Stimulated activated CD8-positive, alpha-beta memory T cell treated with anti-CD3 and anti-CD28 coated beads, Interleukin-15, amount 100 ng/mL, for 4 hours (primary cell): ENCODE measurements at places on chromosomes 4 and X.
A peak's percentile ranks its signal among the peaks of the same experiment; 100 is the strongest.

GRCh38 chr4:29311247-29311646, 1408.9 kb upstream of the PCDH7 start:
- DNase-seq, result no peak

DNA sequence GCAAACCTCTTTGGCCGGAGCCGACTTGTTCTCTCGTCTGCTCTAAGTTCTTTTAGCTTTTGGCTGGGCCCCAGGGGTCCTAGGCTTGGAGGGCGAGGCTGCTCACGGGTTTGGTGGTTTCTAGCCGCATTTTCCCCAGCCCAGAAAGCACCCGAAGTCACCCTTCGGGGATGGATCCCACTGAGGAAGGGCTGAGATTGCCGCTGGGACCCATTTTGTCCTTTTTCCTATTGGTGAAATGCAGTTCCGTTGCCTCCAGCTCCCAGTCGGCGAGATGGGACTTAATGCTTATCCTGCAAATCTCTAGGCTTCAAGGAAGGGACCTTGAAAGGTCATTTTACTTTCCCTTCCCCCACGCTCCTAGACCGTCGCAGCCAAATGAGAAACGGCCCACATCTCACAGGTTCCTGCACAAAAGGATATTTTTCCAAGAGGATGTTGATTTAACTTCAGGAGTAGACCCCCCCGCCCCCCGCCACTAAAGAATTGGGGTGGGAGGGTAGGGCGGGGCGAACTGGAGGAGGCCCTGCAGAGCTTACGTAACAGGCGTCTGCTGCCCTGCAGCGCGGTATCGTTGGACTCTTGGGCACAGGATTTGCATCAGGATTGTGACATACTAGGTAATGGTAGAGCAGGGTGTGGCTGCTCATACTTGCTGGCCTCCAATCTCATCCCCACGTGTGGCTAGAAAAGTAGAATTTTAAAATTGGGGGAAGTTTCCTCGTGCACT, 564 bp downstream of the PGK1 start:
- DNase-seq, result no peak

GRCh38 chr4:100826808-100827548, 309.2 kb upstream of the EMCN start:
- DNase-seq, result no peak

GRCh38 chrX:69232945-69233344, 67.7 kb upstream of the PJA1 start:
- no peak for DNase-seq

- DNase-seq, result no peak
These were observed 289.7 kb downstream of the DKK2 start for GRCh38 chr4:106746451-106746850.

GRCh38 chr4:181909368-181909767, 333.8 kb upstream of the TENM3 start:
- DNase-seq, result no peak

DNA sequence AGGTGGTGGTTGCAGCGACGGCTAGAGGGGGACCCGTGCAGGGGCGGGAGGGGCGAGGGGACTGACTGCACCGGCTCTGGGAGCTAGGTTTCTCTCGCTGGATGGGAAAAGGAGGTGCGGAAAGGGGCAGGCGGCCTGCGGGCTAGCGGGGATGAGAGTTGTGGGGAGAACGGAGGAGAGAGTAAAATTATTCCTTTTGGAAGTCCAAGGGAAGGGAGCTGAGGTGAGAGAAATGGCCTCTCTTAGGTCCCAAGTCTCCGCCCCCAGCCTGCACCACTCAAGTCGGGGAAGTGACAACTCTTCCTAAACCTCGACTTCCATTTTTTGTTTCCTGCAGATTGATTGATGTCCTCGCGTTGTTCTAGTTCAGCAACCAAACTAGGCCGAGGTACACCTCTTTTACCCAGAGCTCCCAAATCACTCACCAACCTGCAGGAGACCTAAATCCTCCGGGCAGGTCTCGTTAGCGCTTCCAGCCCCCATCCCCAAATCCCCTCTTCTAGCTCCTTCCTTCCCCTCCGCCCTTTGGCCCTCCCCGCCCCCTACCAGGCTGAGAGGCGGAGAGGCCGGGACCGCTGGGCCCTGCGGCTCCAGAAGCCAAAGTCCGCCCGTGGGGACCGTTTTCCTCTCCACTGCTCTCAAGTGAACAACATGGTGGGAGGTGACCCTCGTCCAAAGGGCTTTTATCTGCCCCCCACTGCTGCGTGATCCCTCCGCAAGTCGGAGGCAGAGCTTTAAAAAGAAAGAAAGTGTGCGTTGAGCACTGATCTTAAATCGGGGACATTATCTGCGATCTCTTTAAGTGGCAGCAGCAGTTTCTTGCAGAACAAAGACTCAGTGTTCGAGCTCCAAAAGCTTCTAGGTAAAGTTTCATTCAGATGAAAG, 7.3 kb downstream of the PITX2 start:
- DNase-seq, result no peak

- no peak for DNase-seq
These were observed 9.3 kb downstream of the ZNF185 start for GRCh38 chrX:152907084-152907651.

DNA sequence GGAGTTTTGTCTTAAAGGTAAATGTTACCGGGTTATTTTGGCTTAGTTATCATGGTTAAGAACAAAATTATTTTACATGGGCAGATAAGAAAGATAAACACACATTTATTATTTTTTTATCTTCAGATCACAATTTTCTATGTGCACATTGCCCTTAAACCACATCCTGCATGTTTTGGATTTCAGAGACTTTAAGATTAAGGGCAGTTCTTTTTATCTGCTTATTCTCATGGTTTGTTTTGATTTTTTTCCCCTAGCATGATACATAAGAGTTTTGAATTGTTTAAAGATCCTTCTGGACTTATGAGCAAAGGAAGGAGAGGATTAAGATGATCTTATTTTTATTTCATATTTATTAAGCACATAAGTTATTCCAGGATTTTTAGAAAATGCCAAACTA, 190.1 kb upstream of the BMP3 start:
- DNase-seq, result no peak

GRCh38 chrX:154472685-154473632, 6.1 kb downstream of the LAGE3 start:
- DNase-seq, result no peak

DNA sequence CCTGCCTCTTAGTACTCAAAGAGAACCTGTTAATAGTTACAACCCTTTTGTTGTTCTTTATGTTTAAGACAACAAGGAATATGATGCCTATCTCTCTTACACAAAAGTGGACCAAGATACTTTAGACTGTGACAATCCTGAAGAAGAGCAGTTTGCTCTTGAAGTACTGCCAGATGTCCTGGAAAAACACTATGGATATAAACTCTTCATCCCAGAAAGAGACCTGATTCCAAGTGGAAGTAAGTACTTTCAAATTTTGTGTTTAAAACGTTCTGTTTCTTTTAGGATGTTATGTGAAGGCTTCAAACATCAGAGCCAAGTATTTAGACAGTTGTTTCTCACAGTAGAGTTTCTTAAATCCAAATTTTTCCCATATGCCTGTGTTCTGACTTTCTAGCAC, 67.2 kb upstream of the NRK start:
- DNase-seq, result no peak

DNA sequence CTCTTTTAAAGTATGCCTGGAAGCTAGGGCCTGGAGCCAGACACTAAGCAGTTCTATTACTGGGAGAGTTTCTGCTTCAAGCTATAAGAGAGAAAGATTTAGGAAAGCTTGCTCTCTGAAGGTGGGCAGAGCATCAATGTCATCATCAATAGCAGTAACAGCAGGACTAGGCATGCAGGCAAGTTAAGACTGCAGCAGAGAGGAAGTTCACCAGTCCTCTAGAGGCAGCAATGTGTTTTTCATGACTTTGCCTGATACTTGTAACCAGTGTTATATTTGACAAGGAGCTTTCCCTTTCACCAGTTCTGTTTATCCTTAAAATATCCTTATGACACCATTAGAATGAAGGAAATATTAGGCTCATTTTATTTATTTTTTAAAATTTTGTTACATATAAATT, 237.9 kb downstream of the KCTD8 start:
- no peak for DNase-seq

- DNase-seq, result no peak
These were observed 7.6 kb downstream of the SFRP2 start for GRCh38 chr4:153781280-153781679.

DNA sequence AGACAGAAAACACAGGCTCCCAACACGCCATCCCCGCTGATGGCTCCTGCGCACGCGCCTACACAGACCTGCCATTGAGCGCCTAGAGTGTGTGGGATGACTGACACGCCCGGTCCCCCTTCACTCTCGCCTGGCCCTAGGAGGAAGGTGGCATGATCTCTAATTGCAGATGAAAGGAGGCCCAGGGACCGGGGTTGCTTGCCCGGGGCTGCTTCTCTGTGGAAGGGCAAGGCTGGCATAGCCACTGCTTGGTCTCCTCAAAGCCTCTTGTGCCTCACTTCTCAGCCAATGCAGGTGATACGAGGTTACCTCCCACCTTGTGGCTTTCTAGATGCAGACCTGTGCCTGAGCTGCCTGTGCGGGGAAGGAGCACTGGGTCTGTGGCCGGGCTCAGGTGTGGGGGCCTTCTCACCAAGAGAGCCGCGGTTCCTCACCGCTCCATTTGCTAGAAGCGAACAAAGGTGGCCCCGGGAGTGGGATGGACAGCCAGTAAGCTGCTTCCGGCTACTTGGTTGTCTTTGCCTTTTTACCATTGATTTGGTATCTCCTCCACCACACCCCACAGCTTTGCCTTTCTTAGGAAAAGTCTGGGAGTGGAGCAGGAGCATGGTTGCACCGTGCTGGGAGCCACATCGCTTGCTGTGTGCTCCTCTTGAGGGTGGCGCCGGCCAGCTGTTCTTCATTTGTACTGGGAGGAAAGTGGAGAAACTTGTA, 47.0 kb downstream of the TBC1D14 start:
- no peak for DNase-seq

DNA sequence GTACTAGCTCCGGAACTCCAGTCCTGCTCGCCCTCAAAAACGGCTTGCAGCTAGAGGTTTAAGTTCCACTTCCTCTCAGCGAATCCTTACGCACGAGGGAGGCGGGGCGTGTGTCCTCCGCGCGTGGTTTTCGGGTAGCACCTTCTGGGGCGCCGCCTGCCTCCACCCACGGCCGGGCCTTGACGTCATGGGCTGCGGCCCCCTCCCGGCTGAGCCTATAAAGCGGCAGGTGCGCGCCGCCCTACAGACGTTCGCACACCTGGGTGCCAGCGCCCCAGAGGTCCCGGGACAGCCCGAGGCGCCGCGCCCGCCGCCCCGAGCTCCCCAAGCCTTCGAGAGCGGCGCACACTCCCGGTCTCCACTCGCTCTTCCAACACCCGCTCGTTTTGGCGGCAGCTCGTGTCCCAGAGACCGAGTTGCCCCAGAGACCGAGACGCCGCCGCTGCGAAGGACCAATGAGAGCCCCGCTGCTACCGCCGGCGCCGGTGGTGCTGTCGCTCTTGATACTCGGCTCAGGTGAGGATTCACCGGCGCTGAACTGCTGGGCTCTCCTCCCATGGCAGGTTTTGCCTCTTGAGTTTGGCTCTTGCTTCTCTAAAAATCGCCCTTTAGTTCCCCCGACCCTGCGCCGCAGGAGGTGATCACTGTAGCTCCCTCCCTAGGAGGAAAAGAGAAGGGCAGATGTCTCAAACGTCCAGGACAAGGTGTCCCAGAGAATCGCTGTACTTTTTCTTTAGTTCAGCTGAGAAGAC, at the start of gene AREG:
Gene AREG (plus strand): TSS at position 246 of the 752 bp plus-strand sequence. CDS start 210 bp downstream, at position 456.
- peak; percentile 91 for DNase-seq

GRCh38 chr4:52638717-52639116, 20.4 kb downstream of the USP46 start:
- no peak for DNase-seq

DNA sequence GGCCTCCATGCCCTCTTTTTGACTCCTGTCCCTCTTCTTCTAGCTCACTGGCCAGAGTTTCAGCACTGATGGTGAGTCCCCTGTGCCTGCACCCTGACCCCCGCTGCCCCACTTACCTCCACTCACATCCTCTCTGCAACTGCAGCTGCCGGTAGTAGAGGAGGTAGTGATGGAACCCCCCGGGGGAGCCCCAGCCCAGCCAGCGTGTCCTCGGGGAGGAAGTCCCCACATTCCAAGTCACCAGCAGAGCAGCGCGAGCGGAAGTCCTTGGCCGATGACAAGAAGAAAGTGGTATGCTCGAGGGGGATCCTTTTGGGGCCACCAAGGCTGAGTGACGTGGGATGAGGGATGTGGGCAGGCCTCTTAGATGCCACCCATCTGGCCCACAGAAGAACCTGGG, 5.8 kb downstream of the ARAF start:
- no peak for DNase-seq

GRCh38 chr4:29423836-29424721, 1296.1 kb upstream of the PCDH7 start:
- no peak for DNase-seq

DNA sequence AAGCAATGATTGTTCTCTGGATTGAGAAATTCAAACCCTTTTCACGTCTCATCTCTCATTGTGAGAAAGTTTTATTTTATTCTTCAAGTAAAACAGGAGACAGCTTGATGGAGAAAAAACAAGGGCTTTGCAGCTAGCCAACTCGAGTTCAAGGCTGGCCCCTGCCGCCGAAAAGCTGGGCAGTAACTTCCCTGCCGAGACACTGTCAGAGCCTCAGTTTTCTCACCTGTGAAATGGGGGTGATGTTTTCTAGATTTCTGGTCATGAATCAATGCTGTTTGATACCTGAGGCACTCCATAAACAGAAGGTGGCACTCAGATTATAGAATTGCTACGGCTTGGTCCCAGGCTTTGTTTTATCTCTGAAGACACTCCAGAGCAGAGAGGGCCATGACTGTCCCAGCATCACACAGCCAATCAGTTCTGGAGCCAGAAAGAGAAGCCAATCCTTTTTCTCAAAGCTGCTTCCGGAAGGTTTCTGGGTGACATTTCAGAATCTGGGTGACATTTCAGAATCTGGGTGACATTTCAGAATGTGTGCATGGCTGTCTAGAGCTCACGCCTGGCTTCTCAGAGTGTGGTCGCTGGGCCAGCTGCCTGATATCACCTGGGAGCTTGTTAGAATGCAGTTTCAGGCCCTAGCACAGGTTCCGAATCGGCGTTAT, 33.2 kb downstream of the HMX1 start:
- DNase-seq, result no peak

DNA sequence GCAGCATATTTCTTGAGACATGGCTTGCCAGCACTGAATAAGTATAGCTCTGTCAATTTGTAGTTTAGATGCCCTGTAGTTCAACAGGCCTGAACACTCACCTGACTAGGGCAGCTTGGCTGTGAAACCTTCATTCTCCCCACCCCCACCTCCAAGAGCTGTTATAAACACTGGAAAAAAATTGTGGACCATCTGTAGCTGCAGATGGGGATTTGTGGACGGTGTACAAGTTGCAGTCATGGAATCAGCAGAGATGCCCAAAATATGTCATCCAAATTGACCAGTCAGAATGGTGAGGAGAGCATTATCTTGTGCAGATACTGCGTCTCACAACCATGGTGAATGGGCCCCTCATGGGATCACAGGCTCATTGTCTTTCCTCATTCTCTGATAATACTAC, 76.2 kb upstream of the PAQR3 start:
- no peak for DNase-seq

GRCh38 chr4:126435491-126435890, 1120.7 kb downstream of the FAT4 start:
- DNase-seq, result no peak

- no peak for DNase-seq
These were observed 220.1 kb upstream of the PSAPL1 start for GRCh38 chr4:7654550-7655445.

- peak; percentile 18 for DNase-seq
These were observed 2.3 kb upstream of the UBA1 start for GRCh38 chrX:47191331-47191730.

GRCh38 chr4:122131562-122132157, 20.5 kb upstream of the BLTP1 start:
- no peak for DNase-seq
